ENCODE measurements at places on chromosomes 13 and 19. TPM values are rescaled to one million over a fixed set of nuclear protein-coding genes. Genes with fewer than 3 reads are reported as not detected.

The SGTA gene
- 24.3 TPM for total RNA-seq

The LPAR6 gene
- 2.1 TPM for total RNA-seq

The SERTM1 gene
- 0.05 TPM for total RNA-seq

The FFAR1 gene
- total RNA-seq: not detected

The ZNF558 gene
- 20.2 TPM for total RNA-seq

All from smooth muscle cell of the umbilical artery (primary cell).